ENCODE measurements at places on chromosomes 1 and 21.

- DNase-seq = no peak
Observed at GRCh38 chr1:45998020-45998617, 134.3 kb downstream of the PIK3R3 start.

- DNase-seq = no peak
Observed at GRCh38 chr1:200448034-200448762, 38.4 kb upstream of the ZNF281 start.

- no peak for DNase-seq
Observed at GRCh38 chr1:76122271-76122670, 47.7 kb downstream of the ST6GALNAC3 start.

DNA sequence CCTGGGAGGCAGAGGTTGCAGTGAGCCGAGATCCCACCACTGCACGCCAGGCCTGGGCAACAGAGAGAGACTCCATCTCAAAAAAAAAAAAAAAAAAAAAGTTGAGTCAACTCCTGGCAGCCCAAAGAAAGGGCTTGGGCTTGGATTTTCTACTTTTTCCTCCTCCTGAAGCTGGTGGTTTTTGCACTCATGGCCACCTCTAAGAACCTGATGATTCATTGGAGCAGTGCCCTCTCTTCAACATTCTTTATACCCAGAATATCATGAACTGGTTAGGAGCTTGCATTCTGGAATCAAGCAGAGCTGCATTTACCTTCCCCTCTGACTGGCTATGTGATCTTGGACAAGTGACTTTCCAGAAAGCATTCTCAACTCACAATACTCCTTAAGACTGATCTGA, 3.5 kb upstream of the ACTA1 start:
- no peak for DNase-seq

- DNase-seq = no peak
Observed at GRCh38 chr1:178684111-178684510, 40.9 kb upstream of the RALGPS2 start.

- no peak for DNase-seq
Observed at GRCh38 chr1:40634901-40635655, 30.4 kb downstream of the RIMS3 start.

GRCh38 chr1:3992103-3992556, 92.1 kb upstream of the C1orf174 start:
- DNase-seq = no peak

GRCh38 chr1:36918604-36919003, 115.7 kb downstream of the GRIK3 start:
- DNase-seq = no peak

DNA sequence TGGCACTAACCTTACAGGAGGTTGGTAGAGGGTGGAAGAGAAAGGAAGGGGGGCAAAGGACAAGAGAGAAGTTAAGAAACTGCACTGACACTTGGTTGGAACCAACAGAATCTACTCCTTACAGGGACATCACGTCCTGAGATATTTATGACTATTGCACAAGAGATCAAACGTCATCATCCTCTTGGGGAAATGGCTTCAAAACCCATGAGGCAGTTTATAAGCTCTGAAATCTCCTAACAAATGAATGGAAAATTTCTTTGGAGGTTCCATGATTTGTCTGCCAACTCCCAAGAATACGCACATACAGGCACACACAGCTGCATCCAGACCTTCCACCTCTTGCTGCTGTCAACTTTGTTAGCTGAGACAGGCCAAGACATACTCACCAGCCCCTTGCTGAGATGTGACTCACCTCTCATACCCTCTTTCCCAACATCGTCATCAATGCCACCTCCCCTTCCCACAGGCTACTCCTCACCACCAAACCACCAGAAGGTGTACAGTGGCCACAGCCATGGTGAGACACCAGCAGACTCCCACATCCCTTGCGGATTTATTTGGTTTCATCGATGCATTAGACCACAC, 135.5 kb downstream of the SETD4 start:
- no peak for DNase-seq
